ENCODE measurements at places on chromosomes 12 and 14. TPM values are rescaled to one million over a fixed set of nuclear protein-coding genes. Genes with fewer than 3 reads are reported as not detected.

GRCh38 chr14:90053044-90053443, 8.8 kb upstream of the KCNK13 start:
- peak; percentile 45 for DNase-seq

- DNase-seq = no peak
These were observed 4.5 kb downstream of the NOVA1 start for GRCh38 chr14:26593357-26593756.

DNA sequence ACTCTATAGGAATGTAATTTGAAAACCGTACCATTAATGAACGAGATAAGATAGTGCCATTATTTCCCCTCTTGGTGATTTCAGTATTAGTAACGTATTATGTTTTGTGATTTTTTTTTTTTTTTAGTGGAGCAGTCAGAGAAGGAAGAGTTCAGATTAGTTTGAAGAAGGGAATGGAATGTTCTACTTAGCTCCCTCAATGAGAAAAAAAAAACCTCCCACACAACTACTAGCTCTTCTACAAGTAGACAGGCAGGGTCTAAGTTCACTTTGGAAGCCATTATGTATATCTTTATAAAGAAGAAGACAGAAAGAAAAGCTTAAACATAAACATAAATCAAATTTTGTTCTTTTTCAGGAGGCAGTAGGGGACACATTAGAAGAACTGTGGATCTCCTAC, 27.3 kb downstream of the PNMA1 start:
- DNase-seq = no peak

GRCh38 chr14:93475471-93475870, 44.7 kb downstream of the UNC79 start:
- no peak for DNase-seq

- DNase-seq = peak; percentile 22
These were observed 137.4 kb downstream of the CALM1 start for GRCh38 chr14:90534091-90534837.

Gene CCDC38
- not detected for total RNA-seq

Gene HELB
- total RNA-seq = 3.6 TPM

Gene THTPA
- total RNA-seq = 5.0 TPM

Gene SOAT2
- total RNA-seq = 0.18 TPM
